ENCODE measurements at places on chromosomes 4 and X.

DNA sequence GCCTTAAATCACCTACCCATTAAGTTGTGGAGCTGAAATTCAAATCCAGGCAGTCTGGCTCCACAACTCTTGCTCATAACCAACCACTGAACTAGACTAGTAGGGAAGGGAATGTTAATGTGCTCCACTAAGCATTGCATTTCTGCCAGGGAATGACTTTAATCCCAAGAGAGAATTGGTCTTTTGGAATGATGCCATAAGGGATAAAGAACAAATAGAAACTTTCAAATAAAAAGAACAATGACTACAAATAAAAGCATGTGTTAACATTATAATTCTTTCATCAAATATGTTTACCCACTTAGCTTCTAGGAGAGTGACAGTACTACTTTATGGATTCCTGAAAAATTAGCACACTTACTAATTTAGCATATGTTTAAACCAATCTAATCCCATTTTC, 905.9 kb downstream of the CENPC start:
- no peak for DNase-seq

GRCh38 chr4:126341927-126342326, 1027.2 kb downstream of the FAT4 start:
- DNase-seq = no peak

DNA sequence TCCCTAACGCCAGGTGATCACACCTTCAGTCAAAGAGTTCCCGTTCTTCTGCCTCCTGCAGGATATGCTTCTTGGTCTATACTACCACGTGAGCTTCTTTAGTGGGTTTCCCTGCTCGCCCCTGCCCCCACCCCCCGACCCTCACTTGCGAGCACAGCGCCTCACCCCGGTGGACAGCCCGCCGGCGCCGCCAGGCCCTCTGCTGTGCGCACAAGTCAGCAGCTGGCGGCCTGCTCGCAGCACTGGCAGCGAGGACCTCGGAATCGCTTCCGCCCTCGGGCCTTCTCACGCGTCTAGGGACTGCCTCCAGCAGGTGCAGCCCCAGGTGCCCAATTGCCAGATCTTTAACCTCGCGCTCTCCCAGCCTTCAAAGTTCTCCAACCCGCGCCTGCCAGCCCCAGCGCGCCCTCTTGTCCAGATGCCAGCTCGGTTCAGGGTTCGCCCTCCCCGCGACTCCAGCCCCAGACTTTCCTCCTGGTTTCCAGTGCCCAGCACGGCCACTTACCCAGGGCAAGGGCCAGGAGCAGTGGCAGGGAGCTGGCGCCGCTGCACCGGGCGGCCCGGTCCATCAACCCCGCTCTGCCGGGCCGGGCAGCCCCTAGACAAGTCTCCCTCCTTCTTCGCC, 454 bp downstream of the BTC start:
- no peak for DNase-seq

GRCh38 chr4:182925298-182925757, 8.1 kb upstream of the DCTD start:
- peak; percentile 67 for DNase-seq

- DNase-seq = no peak
Observed at GRCh38 chr4:154425514-154425913, 66.1 kb downstream of the DCHS2 start.

GRCh38 chr4:185222598-185222997, 13.2 kb downstream of the SNX25 start:
- DNase-seq = no peak

- no peak for DNase-seq
Observed at GRCh38 chr4:37994569-37994968, 34.4 kb downstream of the PTTG2 start.

DNA sequence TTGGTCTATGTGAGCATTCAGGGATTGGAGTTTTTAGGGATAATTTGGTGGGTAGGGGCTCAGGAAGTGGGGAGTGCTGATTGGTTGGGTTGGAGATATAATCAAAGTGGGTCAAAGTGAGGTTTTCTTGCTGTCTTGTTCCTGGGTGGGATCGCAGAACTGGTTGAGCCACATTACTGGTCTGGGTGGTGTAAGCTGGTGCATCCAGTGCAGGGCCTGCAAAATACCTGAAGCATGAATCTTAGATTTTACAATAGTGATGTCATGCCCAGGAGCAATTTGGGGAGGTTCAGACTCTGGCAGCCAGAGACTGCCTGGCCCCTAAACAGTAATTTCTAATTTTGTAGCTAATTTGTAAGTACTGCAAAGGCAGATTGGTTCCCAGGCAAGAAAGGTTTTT, 665.6 kb upstream of the PRKX start:
- DNase-seq = no peak

- no peak for DNase-seq
Observed at GRCh38 chr4:183966371-183966770, 61.3 kb downstream of the STOX2 start.

DNA sequence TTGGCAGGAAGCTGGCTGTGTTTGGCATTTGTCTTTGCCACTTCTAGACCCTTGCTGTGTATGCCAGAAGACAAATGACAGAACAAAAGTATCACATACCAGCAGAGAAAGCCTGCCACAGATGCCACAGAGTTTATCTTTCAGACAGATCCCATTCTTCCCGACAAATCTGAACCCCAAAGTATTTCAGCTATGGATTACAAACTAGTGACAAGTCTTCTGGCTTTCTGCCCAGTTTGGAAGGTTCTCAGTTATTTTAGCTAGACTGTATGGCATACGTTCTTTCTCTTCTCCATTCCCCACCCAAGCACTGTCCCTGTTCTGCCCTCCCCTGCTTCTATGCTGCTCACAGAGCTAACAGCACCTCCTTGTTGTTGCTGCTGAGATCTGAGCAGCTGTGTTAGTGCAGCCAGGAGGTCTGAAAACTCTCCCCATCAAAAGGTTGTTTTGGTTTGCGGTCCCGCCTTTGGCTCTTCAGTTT, 236.7 kb downstream of the FRAS1 start:
- DNase-seq = no peak

DNA sequence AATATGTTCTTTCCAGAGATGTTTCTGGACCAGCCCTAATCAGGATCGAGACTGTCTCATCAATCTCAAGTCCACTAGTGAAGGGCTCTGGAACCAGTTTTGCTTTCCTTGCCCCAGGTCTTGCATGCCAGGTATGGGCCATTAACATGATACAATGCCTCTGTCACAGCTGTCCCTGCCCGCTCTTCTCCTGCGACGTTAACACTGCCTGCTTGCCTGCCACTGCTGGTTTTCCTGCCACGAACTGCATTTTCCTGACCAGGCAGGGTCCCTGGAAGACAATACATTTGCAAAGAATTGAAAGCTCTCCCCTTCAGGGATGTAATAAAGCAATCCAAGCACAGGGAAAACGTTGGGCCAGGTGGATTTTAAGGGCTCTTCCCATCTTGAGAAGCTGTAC, 200.3 kb downstream of the MID1 start:
- no peak for DNase-seq

DNA sequence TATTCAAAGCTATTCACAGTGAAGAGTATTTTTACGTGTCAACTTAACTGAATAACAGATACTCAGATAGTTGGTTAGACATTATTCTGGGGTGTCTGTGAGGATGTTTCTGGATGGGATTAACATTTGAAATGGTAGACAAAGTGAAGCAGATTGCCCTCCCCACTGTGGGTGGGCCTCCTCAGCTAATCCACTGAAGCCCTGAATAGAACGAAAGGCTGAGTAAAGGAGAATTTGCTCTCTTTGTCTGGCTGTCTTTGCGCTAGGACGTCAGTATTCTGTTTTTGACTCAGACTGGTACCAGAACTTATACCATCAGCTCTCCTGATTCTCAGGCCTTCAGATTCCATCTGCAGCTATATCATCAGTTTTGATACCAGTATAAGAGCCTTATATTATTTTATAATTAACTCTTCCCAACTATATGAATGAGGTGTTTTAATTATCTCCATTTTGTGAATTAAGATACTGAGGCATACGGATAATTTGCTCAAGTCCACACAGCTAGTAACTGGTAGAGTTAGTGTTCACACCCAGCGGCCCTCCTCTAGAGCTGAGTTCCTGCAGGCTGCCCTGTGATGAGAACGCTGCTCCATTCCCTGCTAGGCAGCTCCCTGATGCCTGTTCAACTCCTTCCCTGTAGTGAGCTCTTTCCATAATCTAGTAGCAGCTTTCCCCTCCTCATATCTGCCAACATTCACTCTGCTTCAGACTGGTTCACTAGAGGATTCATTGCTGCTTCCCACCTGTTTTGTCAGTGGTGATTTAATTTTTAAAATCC, 87.5 kb downstream of the RBM46 start:
- DNase-seq = no peak

DNA sequence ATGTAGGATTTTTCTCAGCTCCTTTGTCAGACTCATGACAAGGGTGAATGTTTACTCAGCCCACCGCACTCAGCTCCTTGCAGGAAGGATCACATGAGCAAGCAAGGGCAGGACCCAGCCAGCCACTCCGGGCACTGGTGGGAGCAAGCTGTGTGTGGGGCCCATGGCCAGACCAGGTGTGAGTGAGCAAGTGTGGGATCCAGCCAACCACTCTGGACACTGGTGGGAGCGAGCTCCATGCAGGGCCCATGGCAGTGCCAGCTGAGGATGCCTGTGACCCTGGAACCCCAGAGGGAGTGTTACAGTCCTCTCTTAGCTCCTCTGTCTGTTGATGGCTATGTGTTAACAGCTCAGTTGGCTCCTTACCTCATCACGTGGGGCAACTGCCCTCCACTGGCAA, 2750.6 kb downstream of the PCDH7 start:
- no peak for DNase-seq

DNA sequence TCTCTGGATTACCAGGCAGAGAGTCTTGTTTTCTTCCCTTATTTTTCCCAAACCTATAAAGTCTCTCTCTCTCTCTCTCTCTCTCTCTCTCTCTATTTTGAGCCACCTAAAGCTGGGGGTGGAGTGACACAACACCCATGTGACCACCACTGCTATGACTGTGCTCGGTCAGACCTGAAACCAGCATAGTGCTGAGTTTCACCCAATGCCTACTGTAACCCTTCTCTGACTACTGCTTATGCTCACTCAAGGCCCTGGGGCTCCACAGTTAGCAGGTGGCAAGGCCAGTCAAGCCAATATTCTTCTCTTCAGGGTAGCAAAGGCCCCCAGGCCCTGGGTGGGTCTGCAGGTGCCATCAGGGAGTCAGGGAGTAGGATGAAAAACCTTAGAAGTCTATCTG, 114.7 kb upstream of the ARMCX2 start:
- no peak for DNase-seq

GRCh38 chr4:16072168-16072567, 11.7 kb downstream of the PROM1 start:
- no peak for DNase-seq

- DNase-seq = no peak
Observed at GRCh38 chr4:180615746-180616145, 1627.5 kb upstream of the TENM3 start.

DNA sequence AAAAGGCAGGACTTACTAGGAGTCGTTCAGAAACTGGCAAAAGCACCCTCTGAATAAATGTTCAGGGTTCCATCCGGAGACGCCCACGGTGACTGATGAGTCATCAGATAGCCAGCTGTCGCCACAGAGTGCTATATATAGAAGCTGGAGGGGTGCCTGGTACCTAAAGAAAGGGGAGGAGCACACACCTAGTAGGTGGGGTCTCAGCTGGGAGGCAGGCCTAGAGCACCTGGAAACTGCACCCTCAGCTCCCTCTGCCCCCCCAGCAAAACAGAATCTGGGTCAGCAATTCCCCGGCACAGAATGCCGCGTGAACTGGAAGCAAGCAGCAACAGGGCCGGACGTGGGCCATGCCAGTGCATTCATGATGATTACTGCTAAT, 242.0 kb downstream of the BCOR start:
- peak; percentile 86 for DNase-seq

- no peak for DNase-seq
Observed at GRCh38 chr4:127047930-127048329, 584.8 kb upstream of the INTU start.

All from CD4-positive, alpha-beta T cell treated with Interleukin-15 for 4 hours (primary cell).